ENCODE measurements at places on chromosomes 3 and 15. TPM values are rescaled to one million over a fixed set of nuclear protein-coding genes. Genes with fewer than 3 reads are reported as not detected.

APOD gene
- 2.7 TPM for total RNA-seq

SLC9C1 gene
- 0.04 TPM for total RNA-seq

PFN2 gene
- 131 TPM for total RNA-seq

COL7A1 gene
- total RNA-seq: 21.1 TPM

DCBLD2 gene
- total RNA-seq: 288 TPM

STRC gene
- not detected for total RNA-seq

PGBD4 gene
- total RNA-seq: 2.3 TPM

CCPG1 gene
- total RNA-seq: 50.6 TPM

KBTBD12 gene
- not detected for total RNA-seq

ATP10A gene
- 9.6 TPM for total RNA-seq

ANKUB1 gene
- not detected for total RNA-seq
